ENCODE measurements at places on chromosomes 16 and 17.

DNA sequence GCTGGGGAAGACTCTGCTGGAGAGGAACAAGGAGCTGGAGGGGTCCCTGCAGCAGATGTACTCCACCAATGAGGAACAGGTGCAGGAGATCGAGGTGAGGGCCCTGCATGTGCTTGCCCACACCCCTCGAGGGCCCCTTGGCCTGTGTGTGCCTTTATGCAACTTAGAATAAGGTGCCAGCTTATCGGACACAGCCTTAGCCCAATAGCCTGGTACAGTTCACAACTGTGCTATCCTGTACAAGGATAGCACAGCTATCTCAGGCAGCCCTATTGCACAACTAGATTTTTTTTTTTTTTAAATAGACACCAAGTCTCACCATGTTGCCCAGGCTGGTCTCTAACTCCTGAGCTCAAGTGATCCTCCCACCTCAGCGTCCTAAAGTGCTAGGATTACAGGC is 12.1 kb downstream of the CDR2L start:
- no peak for DNase-seq

DNA sequence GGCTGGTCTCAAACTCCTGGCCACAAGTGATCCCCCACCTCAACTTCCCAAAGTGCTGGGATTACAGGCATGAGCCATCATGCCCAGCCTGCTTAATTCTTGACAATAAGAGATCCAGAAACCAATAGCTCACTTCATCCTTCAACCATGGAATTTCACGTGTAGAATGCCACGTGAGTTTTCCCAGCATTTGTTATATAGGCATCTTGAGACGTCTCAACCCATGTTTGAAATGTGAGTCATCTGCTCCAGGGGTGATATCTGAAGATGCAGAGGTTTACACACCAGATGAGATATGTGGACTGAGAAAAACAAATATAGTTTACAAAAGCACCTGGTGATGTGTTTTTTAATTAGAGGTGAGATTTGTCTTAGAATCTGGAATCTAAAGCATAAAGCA is 7.1 kb downstream of the TEKT3 start:
- no peak for DNase-seq

DNA sequence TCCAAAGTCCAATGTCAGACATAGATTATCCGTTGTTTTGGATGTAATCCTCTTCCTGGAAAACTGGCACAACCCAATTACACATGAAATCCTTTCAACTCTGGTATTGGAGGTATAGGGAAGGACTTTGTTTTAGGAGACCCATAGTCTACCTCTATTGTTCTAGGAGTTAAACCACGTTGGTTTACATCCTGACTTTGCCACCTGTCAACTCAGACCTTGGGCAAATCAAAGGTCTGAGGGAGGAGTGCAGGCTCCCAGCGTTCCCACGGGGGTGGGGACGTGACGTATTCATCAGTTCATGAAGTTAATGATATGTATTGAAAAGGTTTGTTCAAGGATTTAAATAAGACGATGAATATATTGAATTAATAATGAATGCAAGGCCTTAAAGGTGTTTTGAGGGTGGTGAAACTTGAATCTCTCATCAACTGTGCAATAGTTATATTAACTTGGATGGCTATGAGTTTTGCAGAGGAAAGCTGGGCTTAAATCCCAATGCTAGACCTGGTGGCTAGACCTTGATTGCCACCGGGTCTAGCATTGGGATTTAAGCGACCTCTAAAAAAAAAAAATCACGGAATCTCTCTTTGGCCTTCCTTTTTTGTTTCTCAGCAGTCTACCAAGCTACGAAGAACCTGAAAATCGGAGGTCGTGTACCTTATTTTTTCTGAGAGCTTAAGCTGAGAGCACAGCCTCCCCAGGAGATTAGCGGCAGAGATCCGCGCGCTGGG is 744 bp upstream of the NF1 start:
- no peak for DNase-seq

GRCh38 chr16:70700101-70701020 is 14.5 kb upstream of the MTSS2 start:
- DNase-seq = no peak

DNA sequence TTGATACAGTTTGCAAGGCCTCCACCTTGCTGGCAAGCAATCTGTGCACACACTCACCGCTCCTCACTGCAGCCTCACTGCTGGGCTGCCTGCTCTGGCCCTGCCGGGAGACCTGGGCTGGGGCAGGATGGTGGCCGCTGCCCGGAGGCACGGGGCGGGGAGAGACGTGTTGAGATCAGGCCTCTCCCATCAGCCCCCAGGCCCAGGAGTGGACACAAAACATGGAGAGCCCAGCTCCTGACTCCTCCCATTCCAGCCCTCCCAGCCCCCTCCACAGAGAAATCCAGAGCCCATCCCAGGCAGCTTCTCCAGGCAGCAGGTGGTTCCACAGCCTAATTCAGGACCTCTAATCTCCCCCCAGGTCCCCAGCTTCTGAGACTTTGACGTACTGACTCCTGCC is 23.1 kb upstream of the RPL38 start:
- no peak for DNase-seq

GRCh38 chr17:55233840-55234239 is 30.9 kb upstream of the HLF start:
- DNase-seq = no peak

DNA sequence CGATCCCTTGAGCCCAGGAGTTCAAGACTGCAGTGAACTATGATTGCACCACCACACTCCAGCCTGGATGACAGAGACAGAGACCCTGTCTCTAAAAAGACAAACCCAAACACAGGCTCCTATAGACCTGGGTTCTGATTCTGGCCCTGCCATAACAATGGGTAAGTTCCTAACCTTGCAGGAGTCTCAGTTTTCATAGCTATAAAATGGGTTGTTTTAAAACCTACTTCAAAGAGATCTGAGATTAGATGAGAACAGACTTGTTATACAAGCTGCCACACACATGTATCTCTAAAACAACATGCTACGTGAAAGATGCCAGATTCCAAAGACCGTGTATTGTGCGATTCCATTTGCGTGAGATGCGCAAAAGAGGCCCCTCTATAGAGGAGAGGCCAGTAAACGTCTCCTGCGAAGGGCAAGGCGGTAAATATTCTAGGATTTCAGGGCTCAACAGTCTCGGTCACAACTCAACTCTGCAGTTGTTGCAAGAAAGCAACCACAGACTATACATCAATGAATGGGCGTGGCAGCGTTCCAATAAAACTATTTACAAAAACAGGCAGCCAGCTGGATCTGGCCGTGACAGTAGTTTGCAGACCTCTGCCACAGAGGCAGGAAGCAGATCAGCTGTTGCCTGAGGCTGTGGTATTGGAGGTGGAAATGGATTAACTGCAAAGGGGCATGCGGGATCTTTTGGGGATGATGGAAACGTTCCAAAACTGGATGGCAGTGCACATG is 5.9 kb downstream of the CORO7 start:
- no peak for DNase-seq

DNA sequence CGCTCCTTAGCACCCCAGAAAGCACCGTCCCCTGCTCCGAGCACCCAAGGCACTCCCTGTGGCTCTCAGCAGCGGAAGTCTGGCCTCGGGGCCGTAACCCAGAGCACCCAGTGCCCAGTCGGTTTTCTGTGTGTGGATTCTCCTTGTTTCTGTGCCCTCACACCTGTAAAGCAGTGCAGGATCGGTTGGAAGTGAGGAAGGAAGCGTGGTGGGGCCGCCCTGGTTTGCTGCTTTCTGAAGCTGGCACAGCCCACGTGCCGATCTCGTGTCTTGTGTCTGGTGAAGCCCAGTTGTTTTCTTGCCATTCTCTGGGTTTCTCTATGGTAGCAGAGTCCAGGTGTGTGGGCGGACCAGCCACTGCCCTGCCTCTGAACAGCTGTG is 3.7 kb downstream of the ACSF3 start:
- no peak for DNase-seq

GRCh38 chr17:57956291-57957119 is 1.3 kb upstream of the CUEDC1 start:
- no peak for DNase-seq

DNA sequence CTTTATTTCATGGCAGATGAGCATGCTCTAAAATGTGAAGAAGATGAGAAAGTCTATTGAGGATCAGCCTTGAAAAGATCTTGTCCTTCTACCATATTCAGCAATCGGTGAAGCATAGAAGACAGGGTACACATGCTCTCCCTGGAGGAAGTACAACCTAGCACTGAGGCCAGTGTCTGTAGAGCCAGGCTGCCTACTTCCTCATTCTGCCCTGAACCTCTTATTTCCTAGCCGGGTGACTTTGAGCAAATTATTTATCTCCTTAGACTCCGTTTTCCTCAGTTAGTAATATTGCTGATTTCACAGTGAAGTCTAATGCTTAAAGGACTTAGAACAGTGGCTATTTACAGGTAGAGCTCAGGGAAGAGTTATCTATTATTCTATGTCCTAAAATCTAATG is 58.4 kb downstream of the TMEM100 start:
- no peak for DNase-seq

DNA sequence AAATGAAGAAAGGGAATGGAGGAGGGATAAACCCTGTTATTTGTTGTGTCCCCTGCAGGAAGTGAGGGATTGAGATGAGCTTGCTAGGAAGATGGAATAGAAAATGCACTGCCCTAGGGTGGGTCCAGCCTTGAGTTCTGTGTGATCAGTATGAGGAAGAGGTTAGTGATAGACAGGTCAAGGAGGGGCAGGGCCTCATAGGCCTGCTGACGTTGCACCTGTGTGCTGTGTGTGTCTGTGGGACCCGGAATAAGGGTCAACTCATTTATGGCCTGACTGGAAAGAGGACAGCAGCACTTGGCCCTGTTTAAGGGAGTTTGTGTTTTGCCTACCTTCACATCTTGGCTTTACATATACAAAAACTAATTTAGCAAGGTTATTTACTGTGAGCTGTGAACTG is 26.3 kb downstream of the DEF8 start:
- no peak for DNase-seq

- no peak for DNase-seq
Observed at GRCh38 chr17:73855720-73856333, 211.6 kb upstream of the SDK2 start.

DNA sequence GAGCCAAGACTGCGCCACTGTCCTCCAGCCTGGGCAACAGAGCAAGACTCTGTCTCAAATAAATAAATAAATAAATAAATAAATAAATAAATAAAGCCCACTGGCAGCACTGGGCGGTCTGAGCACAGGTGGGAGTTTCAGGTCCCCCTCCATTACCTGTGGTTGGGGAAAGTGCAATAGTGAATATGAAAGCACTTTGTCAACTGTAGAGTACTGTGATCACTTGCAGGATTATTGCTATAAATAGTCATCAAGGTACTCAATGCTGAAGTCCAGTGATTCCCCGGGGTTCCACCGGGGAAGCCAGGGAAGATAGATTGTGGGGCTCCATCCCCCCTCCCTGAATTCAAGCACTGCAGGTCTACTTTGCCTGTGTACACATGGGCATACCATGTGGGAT is 42.7 kb upstream of the CPNE2 start:
- DNase-seq = no peak

GRCh38 chr17:4956493-4957061 is 5.7 kb downstream of the ENO3 start:
- DNase-seq = no peak

DNA sequence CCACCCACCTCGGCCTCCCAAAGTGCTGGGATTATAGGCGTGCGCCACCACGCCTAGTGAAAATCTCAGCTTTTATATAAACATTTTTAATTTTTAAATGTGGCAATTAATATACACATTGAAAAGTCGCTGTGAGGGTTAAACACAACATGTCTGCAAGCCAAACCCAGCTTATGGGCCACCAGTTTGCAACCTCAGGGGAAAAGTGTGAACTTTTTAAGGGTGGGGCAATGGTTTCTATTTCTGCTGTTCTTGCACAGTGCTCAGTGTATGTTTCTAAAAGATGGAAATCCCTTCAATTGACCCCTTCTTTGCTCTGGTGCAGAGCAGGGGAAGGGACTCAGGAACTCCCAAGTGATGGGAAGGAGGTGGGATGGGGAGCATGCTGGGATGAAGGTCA is 18.3 kb upstream of the SUPT4H1 start:
- DNase-seq = no peak

DNA sequence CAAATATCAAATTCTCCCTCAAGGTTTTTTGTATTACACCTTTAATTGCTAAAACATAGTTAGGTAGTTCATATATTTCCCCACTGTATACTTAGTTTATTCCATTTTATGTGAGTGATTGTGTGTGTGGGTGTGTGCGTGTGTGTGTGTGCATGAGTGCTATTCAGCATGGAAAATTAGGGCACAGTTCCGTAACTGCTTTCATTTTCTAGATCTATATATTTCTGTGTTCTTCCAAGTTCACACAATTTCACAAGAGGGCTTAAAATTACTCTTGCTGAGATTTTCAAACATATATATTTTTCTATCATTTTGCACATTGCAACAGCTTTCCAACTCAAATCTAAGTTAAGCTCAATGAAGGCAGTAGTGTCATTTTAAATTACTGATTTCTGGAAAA is 782.9 kb upstream of the SOX9 start:
- no peak for DNase-seq

- no peak for DNase-seq
Observed at GRCh38 chr17:76080768-76081287, 1.8 kb downstream of the ZACN start.

GRCh38 chr17:17749025-17749772 is 67.9 kb downstream of the RAI1 start:
- no peak for DNase-seq

DNA sequence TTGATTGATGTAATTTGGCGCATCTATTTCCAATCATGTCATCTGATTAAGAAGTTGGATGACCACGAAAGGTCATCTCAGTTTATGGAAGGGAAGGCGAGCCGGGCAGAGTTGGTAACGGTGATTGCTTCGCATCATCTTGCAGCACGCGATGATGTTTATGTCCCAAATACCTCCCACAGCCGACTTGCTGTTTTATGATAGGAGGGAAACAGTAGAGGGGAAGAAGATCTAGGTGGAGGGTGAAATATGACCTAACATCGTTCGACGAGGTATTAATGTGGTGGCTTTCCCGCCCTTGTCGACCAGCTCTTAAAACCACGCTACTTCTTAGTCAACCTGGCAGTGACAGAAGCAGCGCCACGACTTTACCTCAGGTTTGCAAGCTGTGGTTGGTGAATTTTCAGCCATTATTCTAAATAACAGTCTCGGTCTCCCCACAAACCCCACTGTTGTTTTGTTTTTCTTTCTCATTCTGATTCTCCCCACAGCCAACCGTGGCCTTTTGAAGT is 805 bp upstream of the TANC2 start:
- DNase-seq = no peak

DNA sequence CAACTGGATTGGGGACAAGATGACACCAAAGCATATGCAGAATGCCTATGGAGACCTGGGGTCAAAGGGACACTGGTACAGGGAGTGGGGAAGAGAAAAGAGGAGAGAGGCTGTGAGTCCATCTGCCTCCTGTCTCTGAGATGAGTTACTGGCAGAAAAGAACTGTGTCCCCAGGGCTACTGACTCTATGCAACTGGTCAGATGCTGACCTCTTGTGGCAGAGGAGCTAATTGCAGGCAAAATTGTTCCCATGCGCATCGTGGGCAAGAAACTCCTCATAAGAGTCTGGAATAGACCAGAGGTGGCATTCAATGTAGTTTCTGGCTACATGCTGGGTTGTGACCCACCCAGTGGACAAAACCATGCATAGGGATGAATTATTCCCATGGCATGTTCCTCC is 26.1 kb upstream of the MLKL start:
- DNase-seq = no peak

- no peak for DNase-seq
Observed at GRCh38 chr16:28063591-28064061, at the start of gene GSG1L. GSG1L (minus strand) TSS chr16:28063714; CDS start chr16:28063424, 290 bp downstream.
